ENCODE measurements at places on chromosomes 1 and 21. TPM values are rescaled to one million over a fixed set of nuclear protein-coding genes. Genes with fewer than 3 reads are reported as not detected.

CYYR1 gene
- total RNA-seq = not detected

TNFRSF1B gene
- 0.45 TPM for total RNA-seq

FMO3 gene
- total RNA-seq = not detected

C1orf210 gene
- total RNA-seq = not detected

RGL1 gene
- 1.2 TPM for total RNA-seq

LMX1A gene
- not detected for total RNA-seq

GSTM5 gene
- total RNA-seq = not detected

KLF17 gene
- 0.33 TPM for total RNA-seq

IL19 gene
- total RNA-seq = not detected

CD1D gene
- total RNA-seq = not detected

NFASC gene
- total RNA-seq = 1.1 TPM

ATAD3B gene
- 3.2 TPM for total RNA-seq

C1orf185 gene
- not detected for total RNA-seq

NEXN gene
- 5.1 TPM for total RNA-seq

GJC2 gene
- total RNA-seq = 0.48 TPM

OPTC gene
- total RNA-seq = not detected

OR14K1 gene
- not detected for total RNA-seq

CRABP2 gene
- 11.6 TPM for total RNA-seq

DNASE2B gene
- not detected for total RNA-seq

CRYBG2 gene
- 2.0 TPM for total RNA-seq

CDC42BPA gene
- total RNA-seq = 6.4 TPM

SPRR3 gene
- not detected for total RNA-seq

C1QTNF12 gene
- 0.59 TPM for total RNA-seq

PDXK gene
- total RNA-seq = 295 TPM

GPR52 gene
- not detected for total RNA-seq

S100A8 gene
- not detected for total RNA-seq

Measured in A549 treated with RU486 at 1 μM for 4 hours (cell line).